ENCODE measurements at places on chromosomes 12 and 14. TPM values are rescaled to one million over a fixed set of nuclear protein-coding genes. Genes with fewer than 3 reads are reported as not detected.

The SPRYD3 gene
- 36.4 TPM for total RNA-seq

DNA sequence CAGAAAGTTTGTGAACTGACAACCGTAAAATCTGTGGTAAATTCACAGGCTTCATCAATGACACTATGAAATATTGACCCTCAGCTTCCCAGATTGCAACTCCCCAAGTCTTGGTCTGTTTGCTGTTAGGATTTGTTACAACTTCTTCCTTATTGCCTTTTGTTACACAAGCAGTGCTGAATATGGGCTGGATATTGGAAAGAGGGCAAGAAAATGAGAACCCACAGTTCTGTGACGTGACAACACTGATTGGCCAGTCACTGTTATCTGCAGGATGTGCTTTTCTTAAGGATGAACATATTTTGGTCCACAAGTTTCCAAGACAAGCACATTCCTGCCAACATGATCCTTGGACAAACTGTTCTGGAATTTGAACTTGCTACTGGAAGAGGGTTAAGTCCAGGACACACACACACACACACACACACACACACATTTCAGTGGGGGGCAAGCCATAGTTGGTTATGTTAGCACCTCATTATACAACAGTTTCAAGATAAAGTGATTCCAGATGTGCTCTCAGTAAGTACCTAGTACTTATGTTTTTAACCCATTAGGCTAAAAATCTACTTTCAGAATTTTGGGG, 16.6 kb upstream of the SLC38A2 start:
- peak; percentile 56 for DNase-seq

The TBX3 gene
- 28.3 TPM for total RNA-seq

- DNase-seq = no peak
These were observed 298.1 kb upstream of the TMPO start for GRCh38 chr12:98217257-98217656.

- no peak for DNase-seq
These were observed 60.5 kb downstream of the ERGIC2 start for GRCh38 chr12:29320295-29321085.

- DNase-seq = no peak
These were observed 8.4 kb downstream of the KRT8 start for GRCh38 chr12:52896190-52897100.

The OS9 gene
- total RNA-seq = 321 TPM

DNA sequence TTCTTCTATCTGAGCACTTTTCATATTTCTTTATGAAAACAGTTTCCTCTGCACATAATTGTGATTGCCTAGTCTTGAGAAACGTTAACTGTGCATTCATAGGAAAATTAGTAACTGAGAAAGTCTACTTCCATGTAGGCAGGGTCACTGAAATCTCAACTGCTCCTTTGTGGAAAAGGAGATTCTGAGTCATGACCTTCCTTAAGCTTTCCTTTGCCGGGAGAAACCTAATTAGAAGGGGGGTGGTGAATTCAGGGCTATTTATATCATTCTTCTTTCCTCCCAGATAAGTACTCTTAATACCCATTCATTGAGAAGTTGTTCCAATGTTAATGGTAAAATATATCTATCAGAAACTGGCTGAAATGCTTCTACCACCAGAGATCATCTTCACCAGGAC, 751.0 kb upstream of the TMEM132C start:
- DNase-seq = no peak

DNA sequence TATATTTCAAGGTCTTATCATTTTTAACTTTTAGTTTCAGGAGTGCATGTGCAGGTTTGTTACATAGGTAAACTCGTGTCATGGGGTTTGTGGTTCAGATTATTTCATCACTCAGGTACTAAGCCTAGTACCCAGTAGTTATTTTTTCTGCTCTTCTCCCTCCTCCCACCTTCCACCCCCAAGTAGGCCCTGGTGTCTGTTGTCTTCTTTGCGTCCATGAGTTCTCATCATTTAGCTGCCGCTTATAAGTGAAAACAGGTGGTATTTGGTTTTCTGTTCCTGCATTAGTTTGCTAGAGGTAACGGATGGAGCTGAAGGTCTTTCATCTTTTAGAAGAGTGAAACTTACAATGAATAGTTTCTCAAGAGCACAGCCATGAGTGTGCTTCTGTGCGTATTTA, 24.4 kb downstream of the PIWIL1 start:
- DNase-seq = no peak

- DNase-seq = peak; percentile 16
These were observed at the start of gene TESPA1 for GRCh38 chr12:54984658-54985376. Gene TESPA1 (minus strand): TSS chr12:54984762. CDS start chr12:54974562, 10,200 bp downstream.

GRCh38 chr12:47750229-47750798, 8.4 kb downstream of the RAPGEF3 start:
- no peak for DNase-seq

GRCh38 chr14:33777681-33778080, 173.2 kb downstream of the EGLN3 start:
- DNase-seq = no peak

GRCh38 chr12:65368055-65368454, 89.6 kb downstream of the MSRB3 start:
- no peak for DNase-seq

DNA sequence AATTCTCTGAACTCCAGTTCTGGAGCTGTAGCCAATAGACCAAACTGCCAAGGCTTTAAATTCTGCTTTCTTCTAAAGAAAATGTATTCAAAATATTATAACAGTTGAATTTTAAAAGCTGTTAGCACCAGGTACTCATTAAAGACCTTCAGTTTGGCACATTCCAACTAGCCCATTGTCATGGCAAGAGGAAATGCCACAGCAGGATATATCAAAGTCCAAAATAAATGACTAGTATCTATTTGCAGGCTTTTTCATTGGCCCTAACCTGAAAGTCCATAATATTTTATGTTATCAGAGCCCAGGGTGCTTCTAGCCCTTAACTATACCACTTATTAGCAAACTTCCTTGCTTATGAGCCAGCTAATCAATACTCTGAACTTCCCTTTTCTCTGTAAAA, 3.1 kb upstream of the RIC8B start:
- no peak for DNase-seq

The LGR5 gene
- total RNA-seq = 0.82 TPM
